ENCODE measurements at places on chromosomes 4 and X.
A peak's percentile ranks its signal among the peaks of the same experiment; 100 is the strongest.

DNA sequence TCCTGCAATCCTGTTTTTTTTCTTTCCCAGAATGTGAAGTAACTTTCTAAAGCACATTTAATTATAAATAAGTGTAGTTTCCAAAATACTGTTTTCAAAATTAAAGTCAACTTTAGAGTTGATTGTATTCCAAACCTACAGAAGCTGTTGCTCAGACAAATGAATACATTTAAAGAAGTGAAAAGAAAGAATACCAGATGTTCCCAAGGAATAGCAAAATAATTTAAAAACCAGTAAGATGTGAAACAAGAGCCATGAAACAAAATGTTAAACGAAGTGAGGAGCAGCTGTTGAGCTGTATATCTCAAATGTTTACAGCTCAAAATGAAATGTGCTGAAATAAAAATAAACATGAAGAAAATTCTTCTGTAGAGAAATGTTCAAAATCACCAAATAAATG, 627.4 kb upstream of the NDST4 start:
- no peak for DNase-seq

DNA sequence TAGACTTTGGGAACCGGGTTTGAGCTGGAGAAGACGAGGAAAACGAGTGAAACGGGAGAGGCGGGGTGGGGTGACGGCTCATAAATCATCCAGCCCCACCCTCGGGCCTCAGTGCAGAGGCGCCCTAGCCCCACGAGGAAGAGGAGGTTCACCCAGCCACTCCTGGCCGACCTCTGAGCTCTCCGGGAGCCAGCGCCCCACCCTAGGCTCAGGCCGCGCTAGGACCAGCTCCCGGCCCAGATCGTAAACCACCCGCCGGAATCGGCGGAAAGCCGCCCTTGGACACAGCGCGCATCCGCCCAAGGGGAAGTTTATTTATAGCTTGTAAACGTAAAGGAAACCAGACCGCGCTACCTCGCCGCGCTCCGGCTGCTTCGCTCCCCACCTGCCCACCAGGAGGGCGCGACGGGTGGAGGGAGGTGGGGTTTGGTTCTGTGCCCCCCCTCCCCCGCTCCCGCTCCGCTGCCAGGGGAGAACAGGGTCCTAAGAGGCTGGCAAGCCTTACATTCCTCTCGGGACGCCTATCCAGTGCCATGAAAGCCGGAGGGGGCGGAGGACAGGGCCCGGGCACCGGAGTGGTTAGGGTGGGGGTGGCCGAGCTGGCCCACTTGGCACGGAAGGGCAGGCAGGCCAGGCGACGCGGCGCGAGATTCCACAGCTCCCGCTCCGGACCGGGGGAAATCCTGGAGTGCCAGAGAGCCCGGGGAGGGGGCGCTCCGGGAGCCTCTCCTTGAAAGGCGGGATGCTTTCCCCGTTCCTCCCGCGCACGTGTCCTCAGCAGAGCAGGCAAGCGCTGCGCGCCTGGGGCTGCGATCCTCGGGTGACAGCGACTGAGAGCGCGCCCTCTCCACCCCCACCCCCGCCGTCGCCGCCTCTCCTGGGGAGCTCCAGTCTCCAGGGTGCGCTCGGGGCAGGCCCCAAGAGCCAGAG, 84.2 kb downstream of the BCOR start:
- peak; percentile 56 for DNase-seq

GRCh38 chr4:3176367-3177229, 72.4 kb upstream of the MSANTD1 start:
- no peak for DNase-seq

DNA sequence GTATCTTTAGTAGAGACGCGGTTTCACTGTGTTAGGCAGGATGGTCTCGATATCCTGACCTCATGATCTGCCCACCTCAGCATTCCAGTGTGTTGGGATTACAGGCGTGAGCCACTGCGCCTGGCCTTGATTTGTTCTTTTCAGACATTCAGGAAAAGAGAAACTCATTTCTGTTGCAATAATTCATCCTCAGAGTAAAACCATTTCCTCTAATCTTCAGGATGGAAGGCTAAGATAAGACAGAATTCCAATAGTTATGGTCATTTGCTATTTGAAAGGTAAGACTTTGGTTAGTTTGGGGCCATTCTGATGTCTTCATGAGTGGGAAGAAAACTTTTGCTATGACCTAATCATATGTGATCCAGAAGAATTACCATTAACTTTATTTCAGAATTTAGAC, 83.0 kb downstream of the LRP2BP start:
- no peak for DNase-seq

- no peak for DNase-seq
Observed at GRCh38 chrX:72088761-72089160, 43.0 kb downstream of the RTL5 start.

DNA sequence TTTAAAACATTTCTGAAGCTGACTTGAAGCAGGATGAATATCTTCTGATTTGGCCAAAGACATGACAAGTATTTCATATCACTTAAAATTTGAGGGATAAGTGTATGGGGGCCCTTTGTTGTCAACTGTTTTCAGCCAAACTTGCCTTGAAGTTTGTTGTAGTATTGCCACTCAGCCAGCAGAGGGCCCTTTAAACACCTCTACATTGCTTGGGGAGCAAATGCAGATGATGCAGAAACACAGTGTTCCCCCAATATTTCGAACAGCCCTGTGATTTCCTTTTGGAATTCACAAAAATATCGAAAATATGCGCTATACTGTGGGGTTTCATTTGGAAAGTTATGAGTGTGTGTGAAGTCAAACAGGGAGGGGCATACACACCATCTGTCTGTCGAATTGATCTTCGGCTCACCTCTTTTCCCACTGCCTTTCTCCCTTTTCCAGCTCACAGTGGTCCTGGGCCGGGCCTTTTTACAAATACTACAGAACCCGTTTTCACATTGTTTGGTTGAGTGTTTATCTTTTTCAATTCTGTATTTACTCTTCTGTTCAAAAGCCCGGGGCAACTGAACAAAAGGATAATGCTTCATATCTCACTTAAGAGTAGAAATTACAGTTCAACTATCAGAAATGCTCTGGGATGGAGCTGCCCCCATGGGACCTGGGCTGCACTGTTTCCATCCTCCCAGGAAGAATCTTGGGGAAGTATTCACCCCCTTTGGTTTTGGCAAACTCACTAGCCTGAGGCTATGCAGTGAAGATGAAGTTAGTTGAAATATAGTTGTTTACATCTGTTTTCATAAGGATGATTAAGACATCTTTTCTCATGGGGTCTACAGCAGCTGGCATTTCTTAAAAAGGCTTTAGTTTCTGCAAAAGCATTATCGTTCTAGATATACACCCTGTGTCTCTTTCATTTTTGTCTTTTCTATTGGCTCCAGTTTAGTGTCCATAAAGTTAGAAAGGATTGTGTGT, 137.6 kb downstream of the EGF start:
- peak; percentile 48 for DNase-seq

GRCh38 chr4:37928426-37929416, 31.5 kb upstream of the PTTG2 start:
- DNase-seq = peak; percentile 14

GRCh38 chrX:50003467-50003866, 81.1 kb downstream of the CLCN5 start:
- DNase-seq = no peak

Data from AG10803 (cell line).